GM13976 (cell line): ENCODE measurements at places on chromosomes 1 and 21.

DNA sequence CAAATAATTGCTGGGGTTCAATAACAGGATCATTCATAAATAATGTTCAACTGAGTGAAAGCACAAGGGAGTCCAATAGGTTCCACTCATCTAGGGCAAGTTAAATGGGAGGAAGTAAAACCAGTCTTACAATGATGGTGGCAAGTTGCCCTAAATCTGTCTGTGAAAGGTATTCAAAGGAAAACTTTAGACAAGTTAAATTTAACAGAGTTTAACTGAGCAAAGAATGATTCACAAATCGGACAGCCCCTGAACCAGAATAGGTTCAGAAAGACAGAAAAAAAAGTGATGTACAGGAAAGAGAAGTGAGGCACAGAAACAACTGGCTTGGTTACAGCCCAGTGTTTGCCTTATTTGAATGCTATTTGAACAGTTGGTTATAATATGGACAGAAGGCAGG is 183.5 kb upstream of the ADGRL4 start:
- no peak for DNase-seq

DNA sequence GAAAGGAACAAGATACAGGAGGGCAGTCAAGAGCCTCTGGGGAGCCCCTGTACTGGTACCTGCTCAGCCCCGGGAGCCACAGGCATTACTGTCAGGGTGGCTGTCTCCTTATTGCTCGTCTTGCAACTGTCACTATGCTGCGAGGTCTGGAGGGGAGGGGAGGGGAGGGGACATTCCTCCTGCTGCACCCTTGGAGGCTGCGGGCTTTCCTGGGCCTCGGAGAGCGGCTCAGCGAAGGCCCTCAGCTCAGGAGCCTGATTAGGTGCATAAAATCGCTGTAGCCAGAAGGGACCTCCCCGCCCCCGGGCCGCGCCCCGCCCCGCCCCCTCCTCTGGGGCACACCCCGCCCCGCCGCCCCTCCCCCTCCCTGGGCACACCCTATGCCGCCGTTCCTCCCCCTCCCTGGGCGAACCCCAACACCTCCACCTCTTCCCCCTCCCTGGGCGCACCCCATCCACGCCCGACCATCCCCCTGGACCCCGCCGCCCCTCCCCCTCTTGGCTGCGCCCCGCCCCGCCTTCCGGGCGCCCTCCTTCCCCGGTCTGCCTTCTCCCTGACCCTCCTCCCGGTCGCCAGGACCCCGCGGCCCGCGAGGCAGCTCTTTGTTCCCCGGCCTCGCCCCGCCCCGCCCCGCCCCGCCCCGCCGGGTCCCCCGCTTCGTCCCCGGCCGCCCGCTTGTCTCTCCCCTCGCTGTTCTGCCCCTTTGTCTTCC is 35.5 kb downstream of the CACHD1 start:
- DNase-seq = peak; percentile 32

GRCh38 chr1:184387069-184387475 is 243 bp downstream of the C1orf21 start:
- peak; percentile 43 for DNase-seq

DNA sequence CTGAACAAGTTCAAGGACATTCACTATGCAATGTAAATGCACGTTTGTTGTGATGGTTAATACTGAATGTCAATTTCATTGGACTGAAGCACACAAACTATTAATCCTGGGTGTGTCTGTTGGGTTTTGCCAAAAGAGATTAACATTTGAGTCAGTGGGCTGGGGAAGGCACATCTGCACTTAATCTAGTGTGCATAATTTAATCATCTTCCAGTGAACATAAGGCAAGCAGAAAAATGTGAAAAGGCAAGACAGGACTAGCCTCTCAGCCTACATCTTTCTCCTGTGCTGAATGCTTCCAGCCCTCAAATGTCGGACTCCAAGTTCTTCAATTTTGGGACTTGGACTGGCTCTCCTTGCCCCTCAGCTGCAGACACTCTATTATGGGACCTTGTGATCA is 40.1 kb downstream of the PRPF38A start:
- no peak for DNase-seq

- peak; percentile 95 for DNase-seq
Observed at GRCh38 chr1:37479255-37480124, 5.1 kb downstream of the ZC3H12A start.

DNA sequence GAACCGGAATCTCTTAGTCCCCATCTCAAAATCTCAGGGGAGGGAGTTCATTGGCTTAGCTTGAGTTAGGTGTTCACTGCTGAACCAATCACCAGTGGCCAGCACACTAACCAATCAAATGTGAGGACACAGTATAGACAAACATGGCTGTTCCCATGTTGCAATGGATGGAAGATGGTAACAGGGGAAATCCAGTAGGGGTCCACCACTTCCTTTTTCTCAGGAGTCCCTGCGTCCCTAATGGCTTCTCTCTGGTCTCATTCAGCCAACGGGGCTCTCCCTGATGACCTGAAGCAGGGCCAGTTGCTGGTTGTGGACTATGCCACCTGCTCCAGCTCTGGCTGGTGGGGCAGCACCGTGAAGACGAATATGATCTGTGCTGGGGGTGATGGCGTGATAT is 9.7 kb downstream of the CELA2B start:
- no peak for DNase-seq

GRCh38 chr1:33089457-33089856 is 8.5 kb downstream of the AZIN2 start:
- DNase-seq = peak; percentile 1

- DNase-seq = peak; percentile 51
Observed at GRCh38 chr1:111030590-111030989, 66.9 kb upstream of the LRIF1 start.

- peak; percentile 32 for DNase-seq
Observed at GRCh38 chr1:224245188-224245587, 62.1 kb downstream of the DEGS1 start.

GRCh38 chr1:44290250-44291094 is 64.6 kb downstream of the ERI3 start:
- no peak for DNase-seq

DNA sequence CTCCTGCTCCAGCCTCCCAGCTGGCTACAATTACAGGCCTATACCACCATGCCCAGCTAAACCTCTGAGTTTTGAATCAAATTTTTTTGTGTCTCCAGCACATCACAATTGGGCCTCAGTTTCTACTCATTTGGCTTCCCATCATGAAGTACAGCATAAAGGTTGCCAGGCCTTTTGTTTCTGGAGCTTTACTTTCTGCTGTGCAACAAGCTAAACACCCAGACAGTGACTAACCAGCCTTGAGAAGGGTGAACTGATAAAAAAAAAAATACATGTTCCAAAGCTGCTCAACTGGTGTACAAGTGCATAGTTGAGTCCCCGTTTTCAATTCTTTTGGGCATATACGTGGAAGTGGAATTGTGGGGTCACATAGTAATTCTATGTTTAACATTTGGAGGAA is 25.1 kb downstream of the TIAM1 start:
- no peak for DNase-seq

DNA sequence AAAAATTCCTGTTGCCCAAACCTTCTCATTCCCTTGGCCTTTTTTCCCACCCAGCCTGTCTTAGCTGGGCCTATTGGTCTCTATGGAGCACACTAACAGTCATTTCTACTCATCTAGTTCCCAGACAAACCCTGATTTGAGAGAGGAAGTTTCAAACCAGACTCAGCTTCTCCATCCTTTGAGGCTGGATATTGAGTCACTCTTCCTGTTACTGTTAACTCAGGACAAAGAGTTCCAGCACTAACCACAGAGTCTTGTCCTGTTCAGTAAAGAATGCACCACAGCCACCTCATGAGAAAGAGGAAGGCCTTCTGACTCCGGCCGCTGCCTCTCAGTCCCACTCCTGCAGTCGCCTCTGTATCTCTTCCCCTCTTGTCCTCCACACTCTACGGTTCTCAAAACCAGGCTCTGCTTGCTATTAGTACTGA is 137.8 kb downstream of the PTPRC start:
- no peak for DNase-seq

DNA sequence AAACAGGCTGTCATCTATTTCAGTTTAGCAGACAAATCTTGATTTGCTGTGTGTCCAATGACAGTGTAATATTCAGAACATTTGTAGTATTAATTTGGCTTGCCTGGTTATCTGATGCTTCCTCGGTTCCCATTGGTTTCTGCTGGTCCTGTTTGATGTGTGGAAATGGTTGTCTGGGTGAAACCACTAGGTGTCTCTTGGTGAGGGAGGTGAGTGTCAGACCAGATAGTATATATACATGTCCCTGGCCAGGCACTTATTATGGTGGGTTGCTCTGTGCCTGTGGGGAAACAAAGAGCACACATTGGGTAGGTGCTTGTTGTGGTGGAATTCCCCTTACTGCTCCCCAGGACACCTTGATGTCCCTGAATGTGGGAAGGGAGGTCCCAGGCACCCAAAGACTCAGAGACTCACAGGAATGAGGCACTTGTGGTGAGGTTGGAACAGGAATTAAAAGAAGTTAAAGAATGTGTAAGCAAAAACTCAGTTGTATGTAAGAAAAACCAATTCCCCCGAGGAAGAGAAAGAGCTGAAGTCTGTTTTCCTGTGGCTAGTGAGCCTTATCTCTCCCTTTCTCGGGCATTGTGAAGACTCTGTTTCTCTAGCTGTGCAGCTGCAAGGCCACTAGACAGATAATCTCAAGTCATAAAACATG is 1519.1 kb downstream of the BRINP3 start:
- no peak for DNase-seq

GRCh38 chr1:10539411-10540043 is 64.8 kb downstream of the PEX14 start:
- DNase-seq = no peak

DNA sequence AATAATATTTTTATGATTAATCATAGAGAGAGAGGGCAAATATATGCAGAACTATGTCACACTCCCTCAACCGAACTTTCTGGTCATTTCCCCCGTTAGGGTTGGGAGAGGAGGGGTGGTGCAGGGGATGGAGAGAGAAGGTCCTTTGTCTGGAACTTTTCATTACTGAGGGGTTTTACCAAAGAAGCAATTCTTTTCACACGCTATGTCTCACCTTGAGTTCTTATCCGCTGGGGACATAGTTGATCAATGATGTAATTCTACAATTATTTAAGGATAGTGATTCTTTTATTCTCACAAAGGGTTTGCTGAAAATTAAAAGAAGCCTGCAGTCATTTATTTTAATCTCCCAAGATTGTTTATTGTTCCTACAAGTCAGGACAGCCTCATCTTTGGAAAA is 98.3 kb upstream of the RUNX1 start:
- DNase-seq = no peak

DNA sequence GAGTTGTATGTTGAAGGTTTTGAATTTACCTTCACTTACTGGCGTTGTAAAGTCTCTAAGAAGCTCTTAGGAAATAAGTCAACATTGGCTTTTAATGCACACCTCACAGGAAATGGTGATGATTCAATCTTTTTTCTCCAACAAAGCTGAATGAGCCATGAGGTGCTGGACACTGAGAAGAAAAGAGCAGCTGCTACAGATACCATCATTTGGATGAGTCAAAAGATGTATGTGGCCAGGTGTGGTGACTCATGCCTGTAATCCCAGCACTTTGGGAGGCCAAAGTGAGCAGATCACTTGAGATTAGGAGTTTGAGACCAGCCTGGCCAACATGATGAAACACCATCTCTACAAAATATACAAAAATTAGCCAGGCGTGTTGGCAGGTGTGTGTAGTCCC is 3.3 kb upstream of the IL23R start:
- no peak for DNase-seq

DNA sequence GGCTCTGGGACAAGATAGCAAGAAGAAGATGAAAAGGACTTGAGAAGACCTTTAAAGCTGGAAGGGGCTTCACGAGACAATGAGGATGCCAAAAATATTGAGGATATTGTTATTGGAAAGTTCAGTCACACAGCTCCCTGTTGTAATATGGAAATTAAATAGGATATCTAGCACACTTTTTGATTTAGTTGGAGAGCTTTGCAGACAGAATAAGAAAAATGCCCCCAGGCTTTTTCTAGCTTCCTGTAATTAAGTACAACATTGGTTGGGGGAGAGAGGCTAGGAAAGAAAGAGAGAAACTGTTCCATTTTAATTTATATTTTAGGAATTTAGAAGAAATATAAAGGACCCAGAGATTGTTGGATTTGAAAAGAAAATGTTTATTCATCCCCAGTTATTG is 27.5 kb downstream of the RBM11 start:
- DNase-seq = no peak

DNA sequence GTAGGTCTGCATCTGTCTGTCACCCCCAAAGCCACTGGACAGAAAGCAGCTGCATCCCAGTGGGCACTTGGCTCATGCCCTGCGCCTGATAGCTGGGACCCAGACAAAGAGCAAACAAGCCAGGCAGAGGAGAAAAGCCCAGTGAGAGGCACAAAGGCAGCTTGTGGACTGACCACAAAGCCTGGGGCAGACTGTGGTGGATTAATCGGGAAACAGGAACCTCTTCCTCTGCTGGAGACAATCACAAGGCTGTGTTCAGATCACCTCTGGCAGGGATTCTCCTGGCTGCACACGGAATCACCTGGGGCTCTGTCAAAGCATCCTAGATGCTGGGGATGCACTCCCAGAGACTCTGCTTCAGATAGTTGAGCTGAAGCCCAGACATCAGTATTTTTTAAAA is 15.2 kb upstream of the GJB5 start:
- DNase-seq = no peak

DNA sequence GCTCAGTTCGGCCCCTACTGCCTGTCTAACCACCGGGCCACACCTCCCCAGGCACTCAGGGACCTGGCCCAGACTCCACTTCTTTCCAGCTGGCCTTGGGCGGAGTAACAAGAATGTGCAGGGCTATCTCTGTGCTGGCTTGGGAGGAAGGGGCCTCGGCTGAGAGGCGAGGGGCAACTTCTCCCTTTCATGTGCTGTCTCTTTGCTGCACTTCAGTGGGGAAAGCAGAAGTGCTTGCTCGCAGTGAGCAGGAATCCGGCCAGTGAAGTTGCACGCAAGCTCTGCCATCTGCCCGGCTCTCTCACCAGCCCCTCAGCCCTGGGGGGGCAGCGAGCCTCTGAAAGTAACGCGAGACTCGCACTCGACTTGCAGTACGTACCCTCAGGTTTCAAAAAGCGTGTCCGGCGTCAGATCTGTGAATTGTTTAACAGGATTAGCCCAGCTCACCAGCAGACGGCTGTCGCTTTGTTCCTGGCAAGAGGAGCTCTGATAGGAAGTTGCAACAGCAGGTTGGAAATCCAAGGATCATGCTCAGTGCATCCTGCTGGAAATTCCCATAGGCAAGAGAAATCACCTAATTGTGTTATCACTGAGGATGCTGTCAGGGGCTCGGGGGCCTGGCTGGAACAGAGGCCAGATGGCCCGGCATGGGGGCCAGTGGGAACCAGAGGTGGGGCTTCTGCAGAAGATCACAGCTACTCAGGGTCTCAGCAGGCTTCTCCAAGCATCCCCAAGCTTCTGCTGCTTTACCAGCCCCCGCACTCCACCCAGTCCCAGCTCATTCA is 221.1 kb downstream of the NPHP4 start:
- DNase-seq = no peak
